Right lobe of liver (tissue), 6 donors: ENCODE measurements at places on chromosomes 1 and 21. TPM values are rescaled to one million over a fixed set of nuclear protein-coding genes. Genes with fewer than 3 reads are reported as not detected.
A peak's percentile ranks its signal among the peaks of the same experiment; 100 is the strongest.

DNA sequence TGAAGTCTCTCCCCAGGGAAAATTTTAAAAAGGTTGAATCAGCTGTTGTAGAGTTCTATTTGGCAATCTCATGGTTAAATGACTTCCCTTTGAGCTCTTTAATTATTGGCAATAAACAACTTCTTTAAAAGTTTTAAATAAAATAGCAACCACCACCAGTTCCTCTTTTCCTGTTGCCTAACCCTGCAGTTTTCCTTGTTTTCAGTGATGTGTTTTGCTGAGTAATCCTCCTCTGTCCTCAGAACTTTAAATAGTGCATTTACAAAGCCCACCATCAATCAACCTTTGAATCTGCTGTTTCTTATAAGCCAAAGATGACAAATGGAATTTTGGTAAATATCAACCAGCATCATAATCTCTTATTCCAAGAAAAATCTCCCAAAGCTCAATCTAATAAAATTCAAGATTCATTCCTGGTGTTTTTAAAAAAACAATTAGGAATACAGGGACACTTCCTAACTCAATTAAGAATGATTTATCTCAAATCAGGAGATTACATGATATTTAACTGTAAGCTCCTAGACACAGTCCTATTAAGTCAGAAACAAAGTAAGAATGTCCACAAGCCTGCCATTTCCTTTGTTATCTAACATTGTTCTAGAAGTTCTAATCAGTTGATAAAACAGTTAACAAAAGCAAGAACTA, 14.8 kb downstream of the AVPR1B start:
- H3K27ac ChIP-seq: no peak overlapping the region
- no peak overlapping the region for H3K4me3 ChIP-seq
- DNase-seq: no peak
- H3K4me1 ChIP-seq: no peaks in the 10 kb centered on the region
- H3K27me3 ChIP-seq: no peaks in the 10 kb centered on the region
- H3K36me3 ChIP-seq: no peaks in the 10 kb centered on the region

GRCh38 chr1:89908672-89909436, 86.1 kb upstream of the ZNF326 start:
- H3K36me3 ChIP-seq: no peaks in the 10 kb centered on the region
- H3K27me3 ChIP-seq: no peaks in the 10 kb centered on the region
- H3K27ac ChIP-seq: peak overlapping the region; percentile 17
- no peaks in the 10 kb centered on the region for H3K4me1 ChIP-seq
- no peak for DNase-seq

GRCh38 chr1:150194381-150195031, 41.4 kb downstream of the ANP32E start:
- no peaks in the 10 kb centered on the region for H3K4me1 ChIP-seq
- no peaks in the 10 kb centered on the region for H3K36me3 ChIP-seq
- H3K4me3 ChIP-seq: no peak overlapping the region
- DNase-seq: no peak
- H3K27me3 ChIP-seq: no peaks in the 10 kb centered on the region

Gene PRUNE1
- total RNA-seq: 10.1 TPM

DNA sequence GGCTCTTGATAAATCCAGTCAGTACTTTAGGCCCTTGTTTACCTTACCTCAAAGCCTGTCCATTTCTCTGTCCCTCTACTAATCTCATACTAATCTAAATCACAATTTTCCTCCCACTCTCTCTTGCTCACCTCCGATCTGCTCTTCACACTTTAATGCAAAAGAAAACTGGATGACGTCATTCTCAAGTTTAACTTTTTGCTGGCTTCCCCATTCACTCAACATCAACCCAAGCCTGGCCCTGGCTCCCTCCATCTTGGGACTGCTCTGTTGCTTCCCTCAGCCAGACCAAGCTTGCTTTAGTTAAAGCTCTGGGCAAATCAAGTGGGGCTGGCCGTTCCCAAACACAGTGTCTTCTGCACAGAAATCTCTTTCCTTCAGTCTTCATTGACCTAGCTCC, 29.7 kb downstream of the COA6 start:
- H3K27me3 ChIP-seq: no peaks in the 10 kb centered on the region
- H3K4me1 ChIP-seq: peaks cover 4% of the 10 kb centered on the region
- no peak for DNase-seq
- H3K4me3 ChIP-seq: no peak overlapping the region
- H3K36me3 ChIP-seq: no peaks in the 10 kb centered on the region

DNA sequence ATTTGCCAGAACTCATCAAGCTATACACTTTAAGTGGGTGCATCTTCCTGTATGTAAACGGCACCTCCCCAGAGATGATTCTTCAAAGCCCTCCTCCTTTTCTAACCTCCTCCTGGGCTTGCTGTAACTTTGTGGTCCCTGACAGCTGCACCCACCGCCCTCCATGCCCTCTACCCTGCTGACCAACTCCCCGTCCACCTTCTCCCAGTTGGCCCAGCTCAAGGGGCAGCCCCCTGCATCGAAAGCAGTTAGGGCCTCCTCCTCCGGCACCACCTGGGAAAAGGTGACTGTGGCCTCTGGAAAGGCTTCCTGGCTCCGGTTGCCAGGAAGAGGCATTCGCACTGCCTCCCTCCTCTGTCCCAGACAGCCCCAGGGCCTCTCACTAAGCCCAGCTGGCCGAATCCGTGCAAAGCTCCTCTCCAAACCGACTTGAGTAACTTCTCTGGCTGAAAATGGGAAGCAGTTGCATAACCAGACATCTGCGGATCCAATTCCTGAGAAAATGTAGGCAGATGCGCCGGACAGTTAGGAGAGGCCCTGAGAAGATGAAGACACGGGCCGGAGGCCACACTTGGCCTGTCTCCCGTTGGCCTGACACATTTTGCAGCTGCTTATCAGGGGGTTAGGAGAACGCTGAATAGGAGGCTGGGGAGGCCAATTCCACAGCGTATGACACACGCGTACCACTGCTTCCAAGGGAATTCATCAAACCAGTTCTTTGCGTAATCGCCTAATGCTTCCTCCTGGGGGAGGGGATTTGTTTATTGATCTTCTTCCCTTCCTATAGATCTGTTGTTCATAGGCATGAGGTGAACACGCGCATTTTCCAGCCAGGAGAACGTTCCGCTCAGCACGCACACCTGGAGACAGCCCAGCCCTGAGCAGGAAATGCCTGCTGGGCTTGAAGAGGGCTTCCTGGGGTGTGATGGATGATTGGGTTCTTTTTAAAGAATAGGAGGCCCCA, 48.7 kb upstream of the COL6A2 start:
- no peaks in the 10 kb centered on the region for H3K36me3 ChIP-seq
- H3K27ac ChIP-seq: no peak overlapping the region
- peak; percentile 50 for DNase-seq

- H3K27me3 ChIP-seq: no peaks in the 10 kb centered on the region
- H3K27ac ChIP-seq: no peak overlapping the region
Observed at GRCh38 chr1:51750218-51750617, 128.3 kb downstream of the NRDC start.

Gene ATP13A2
- 5.0 TPM for total RNA-seq

DNA sequence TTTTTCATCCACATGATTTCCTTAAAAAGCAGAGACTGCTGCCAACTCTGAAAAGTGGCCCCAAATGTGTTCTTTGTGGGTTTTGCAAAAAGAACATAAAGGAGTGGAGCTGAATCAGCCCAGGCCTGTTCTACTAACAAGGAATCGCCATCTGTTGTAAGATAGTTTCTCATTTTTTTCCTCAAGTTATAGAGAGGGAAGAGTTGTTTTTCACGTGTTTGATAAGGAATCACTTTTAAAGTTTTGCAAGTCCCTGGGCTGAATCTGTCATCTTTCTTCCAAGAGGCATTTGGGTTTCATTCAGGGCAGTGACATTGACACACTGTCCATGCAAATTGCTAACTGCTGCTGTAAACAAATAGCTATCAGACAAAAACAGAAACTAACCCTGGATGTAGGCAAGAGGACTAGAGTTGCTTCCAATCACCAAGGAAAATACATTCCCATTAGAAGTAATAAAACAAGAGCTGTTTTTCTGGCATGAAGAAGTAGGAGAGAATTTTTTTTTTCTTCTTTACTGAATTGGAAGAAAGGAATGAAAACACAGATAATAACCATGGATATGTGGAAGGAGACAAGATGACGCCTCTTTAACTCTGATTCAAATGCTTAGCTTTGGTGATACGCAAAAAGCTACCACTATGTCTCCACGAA, 58.8 kb upstream of the TBX15 start:
- H3K27me3 ChIP-seq: no peaks in the 10 kb centered on the region
- H3K4me3 ChIP-seq: no peak overlapping the region
- no peaks in the 10 kb centered on the region for H3K36me3 ChIP-seq
- H3K27ac ChIP-seq: no peak overlapping the region
- DNase-seq: no peak
- no peaks in the 10 kb centered on the region for H3K4me1 ChIP-seq

GRCh38 chr1:9884805-9885204, 25.3 kb downstream of the CTNNBIP1 start:
- no peaks in the 10 kb centered on the region for H3K4me1 ChIP-seq
- no peak for DNase-seq
- H3K27ac ChIP-seq: no peak overlapping the region
- no peaks in the 10 kb centered on the region for H3K36me3 ChIP-seq
- no peak overlapping the region for H3K4me3 ChIP-seq
- H3K27me3 ChIP-seq: no peaks in the 10 kb centered on the region

DNA sequence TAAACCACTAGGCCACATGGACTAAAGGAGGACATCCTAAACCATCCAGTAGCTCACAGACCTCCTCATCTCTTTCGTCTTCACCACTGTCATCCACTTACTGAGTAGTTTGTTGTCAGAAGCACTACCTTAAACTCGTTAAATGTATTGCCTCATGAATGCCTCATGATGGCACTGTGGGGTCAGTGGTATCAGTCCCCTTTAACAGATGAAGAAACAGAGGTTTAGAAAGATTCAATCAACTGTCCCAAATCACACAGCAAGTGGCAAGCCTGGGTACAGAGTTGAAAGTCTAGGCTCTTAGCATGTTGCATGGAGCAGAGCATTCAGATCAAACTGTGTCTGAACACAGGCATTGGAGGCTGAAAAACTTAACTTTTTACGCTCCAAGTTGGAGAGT, 183.6 kb upstream of the KIAA0040 start:
- no peak for DNase-seq
- H3K27me3 ChIP-seq: no peaks in the 10 kb centered on the region
- no peak overlapping the region for H3K4me3 ChIP-seq
- no peaks in the 10 kb centered on the region for H3K4me1 ChIP-seq

- H3K4me1 ChIP-seq: no peaks in the 10 kb centered on the region
- H3K4me3 ChIP-seq: no peak overlapping the region
- no peak overlapping the region for H3K27ac ChIP-seq
- no peaks in the 10 kb centered on the region for H3K27me3 ChIP-seq
Observed at GRCh38 chr1:86965827-86966182, 51.4 kb downstream of the HS2ST1 start.

- H3K27ac ChIP-seq: no peak overlapping the region
- DNase-seq: no peak
- H3K4me3 ChIP-seq: no peak overlapping the region
- no peaks in the 10 kb centered on the region for H3K36me3 ChIP-seq
- no peaks in the 10 kb centered on the region for H3K27me3 ChIP-seq
Observed at GRCh38 chr1:2907051-2907450, 105.6 kb upstream of the TTC34 start.

DNA sequence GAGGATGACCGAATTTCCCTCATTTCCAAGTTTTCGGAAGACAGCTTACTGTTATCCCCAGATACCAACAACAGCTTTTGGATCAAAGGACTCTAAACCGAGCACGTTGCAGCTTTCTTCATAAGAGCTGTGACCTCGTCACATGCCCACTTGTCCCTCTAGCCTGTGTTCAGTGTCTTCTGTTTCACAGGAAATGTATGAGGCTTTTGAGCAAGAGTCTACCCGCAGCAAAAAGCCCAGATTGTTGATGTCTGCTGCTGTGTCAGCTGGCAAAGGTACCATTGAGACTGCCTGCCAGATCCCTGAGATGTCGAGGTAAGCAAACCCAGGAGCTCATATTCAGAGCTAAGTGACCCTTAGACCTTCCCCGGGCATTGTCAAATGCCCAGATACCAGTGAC, 24.1 kb downstream of the CHI3L2 start:
- H3K4me3 ChIP-seq: no peak overlapping the region
- DNase-seq: no peak
- no peaks in the 10 kb centered on the region for H3K4me1 ChIP-seq
- H3K27ac ChIP-seq: no peak overlapping the region
- no peaks in the 10 kb centered on the region for H3K27me3 ChIP-seq

Gene SMCP
- total RNA-seq: not detected

Gene XCL1
- 0.13 TPM for total RNA-seq

DNA sequence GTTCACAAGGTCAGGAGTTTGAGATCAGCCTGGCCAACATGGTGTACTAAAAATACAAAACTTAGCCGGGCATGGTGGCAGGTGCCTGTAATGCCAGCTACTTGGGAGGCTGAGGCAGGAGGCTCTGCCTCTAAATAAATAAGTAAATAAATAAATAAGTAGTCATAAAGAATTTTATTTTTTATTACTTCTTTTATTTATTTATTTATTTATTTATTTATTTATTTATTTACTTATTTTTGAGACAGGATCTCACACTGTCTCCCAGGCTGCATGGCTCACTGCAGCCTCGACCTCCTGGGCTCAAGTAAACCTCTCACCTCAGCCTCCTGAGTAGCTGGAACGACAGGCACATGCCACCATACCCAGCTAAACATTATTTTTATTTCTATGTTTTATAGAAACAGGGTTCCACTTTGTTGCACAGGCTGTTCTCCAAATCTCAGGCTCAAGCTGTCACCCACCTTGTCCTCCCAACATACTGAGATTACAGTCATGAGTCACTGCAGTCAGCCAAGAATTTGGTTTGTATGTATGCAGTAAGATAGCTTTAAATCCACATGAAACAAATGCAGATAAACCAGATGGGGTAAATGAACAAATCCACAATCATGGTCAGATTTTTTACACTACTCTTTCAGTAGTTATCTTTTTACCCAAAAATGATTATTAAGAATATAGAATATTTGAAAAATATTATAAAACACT, 523.3 kb upstream of the RGS18 start:
- H3K27ac ChIP-seq: no peak overlapping the region
- H3K27me3 ChIP-seq: no peaks in the 10 kb centered on the region
- H3K4me1 ChIP-seq: no peaks in the 10 kb centered on the region
- no peak overlapping the region for H3K4me3 ChIP-seq
- H3K36me3 ChIP-seq: no peaks in the 10 kb centered on the region

- H3K27me3 ChIP-seq: no peaks in the 10 kb centered on the region
- H3K36me3 ChIP-seq: no peaks in the 10 kb centered on the region
- no peak overlapping the region for H3K4me3 ChIP-seq
- no peak overlapping the region for H3K27ac ChIP-seq
- DNase-seq: no peak
- no peaks in the 10 kb centered on the region for H3K4me1 ChIP-seq
Observed at GRCh38 chr1:101506541-101507164, 269.8 kb downstream of the S1PR1 start.

Gene SPOCD1
- 0.53 TPM for total RNA-seq

DNA sequence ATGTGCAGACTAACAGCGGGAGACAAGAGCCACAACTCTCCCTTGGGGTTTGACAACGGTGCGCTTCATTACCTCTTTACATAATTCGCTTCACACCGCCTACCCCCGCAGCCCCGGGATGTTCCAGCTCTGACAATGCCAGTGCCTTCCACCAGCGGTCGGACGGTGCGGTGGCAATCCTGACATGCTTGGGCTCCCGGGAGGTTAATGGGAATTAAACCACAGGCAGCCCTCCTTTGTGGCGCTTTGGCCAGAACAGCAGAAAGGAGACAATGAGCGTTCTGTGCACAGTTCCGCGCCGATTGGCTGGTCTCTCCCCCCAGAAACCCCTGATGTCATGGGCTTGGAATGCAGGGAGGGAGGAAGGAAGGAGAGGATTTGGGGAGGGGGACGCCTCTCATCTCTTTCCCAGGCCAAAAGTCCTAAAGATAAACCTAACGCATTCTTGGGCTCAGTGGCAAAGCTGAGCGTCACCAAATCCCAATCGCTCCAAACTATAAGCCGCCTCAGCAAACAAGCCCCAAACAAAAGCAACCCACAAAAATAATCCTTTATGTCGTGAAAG, 1.3 kb downstream of the CNN3 start:
- peaks cover 3% of the 10 kb centered on the region for H3K4me1 ChIP-seq
- H3K36me3 ChIP-seq: no peaks in the 10 kb centered on the region
- peak; percentile 63 for DNase-seq
- H3K4me3 ChIP-seq: peak overlapping the region; percentile 64
- peak overlapping the region; percentile 98 for H3K27ac ChIP-seq
